ENCODE measurements at places on chromosomes 7 and 10. TPM values are rescaled to one million over a fixed set of nuclear protein-coding genes. Genes with fewer than 3 reads are reported as not detected.
A peak's percentile ranks its signal among the peaks of the same experiment; 100 is the strongest.

DNA sequence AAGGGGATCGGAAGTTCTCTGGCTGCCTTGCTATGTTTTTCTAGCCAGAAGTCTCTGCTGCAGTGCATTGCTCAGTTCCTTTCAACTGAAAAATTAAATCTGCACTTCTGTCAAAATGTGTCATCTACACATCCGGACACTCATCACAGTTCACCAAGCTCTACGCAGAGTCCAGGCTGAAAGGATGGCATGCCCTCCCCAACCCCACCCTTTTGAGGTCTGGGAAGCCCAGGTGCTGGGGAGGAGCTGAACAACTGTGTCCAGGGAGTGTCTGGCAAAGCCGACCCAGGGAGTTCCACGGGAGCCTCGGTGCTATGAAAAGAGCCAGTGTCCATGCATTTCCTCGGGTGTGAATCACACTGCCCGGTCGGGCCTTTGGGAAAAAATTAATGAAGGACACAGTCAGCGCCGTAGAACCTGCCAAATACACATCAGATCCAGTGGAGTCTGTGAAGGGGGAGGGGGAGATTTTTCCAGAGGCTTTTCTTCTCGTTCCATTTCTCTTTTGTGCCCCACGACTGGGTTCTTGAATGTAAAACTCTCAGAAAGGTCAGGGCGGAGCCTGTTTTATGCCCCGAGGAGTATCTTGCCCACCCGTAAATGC is 757 bp upstream of the PALS2 start:
- H3K4me1 ChIP-seq = no peaks in the 10 kb centered on the region
- peak overlapping the region; percentile 88 for H3K4me3 ChIP-seq
- H3K36me3 ChIP-seq = no peaks in the 10 kb centered on the region
- no peaks in the 10 kb centered on the region for H3K27me3 ChIP-seq

GRCh38 chr10:92432596-92432995 is 141.3 kb downstream of the IDE start:
- H3K27ac ChIP-seq = no peak overlapping the region
- H3K4me1 ChIP-seq = no peaks in the 10 kb centered on the region
- H3K27me3 ChIP-seq = no peaks in the 10 kb centered on the region

DNA sequence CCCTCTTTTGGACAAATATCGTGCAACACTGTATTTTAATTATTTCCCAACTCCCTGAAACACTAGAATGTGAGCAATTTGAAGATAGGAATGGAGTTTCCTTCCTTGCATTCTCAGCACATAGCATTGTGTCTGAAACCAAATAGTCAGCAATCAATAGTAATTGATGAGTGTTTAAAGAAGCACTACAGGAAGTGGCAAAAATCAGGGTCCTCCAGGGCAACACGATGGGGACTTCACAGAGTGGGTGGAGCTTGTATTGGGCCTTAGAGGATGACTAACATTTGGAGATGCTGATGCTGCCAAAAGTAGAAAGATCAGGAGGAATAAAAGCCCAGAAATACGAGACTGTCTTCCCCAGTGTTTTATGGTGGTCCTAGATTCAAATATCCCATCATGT is 94.9 kb downstream of the NPSR1 start:
- no peaks in the 10 kb centered on the region for H3K4me1 ChIP-seq
- no peak overlapping the region for H3K4me3 ChIP-seq
- H3K27ac ChIP-seq = no peak overlapping the region
- no peak for DNase-seq

DNA sequence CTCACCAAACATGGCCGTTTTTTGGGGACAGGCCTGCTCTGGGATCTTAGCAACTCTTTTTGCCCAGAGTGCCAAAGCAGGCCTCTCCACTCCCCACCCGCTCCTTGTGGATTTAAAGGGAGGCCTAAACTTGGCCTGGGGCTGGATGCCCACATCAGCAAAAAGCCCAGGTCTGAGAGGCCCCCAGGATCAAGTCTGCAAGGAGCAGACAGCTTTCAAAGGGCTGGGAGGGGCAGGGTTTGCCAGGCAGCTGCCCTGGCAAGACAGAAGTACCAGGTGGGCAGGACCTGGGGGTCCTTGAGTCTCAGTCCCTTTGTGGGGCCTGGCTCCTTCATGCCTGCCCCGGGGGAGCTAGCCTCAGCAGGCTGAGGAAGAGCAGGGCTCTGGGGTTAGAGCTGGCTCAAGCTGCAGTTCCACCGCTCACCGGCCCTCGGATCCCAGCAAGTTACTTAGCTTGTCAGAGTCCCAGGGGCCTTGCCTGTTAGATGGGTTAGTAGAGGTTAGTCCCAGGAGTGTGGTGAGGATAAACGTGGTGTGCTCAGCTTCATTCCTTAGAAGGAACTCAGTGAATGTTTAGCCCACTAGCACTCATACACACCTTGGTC is 56.2 kb downstream of the ARHGAP22 start:
- H3K27me3 ChIP-seq = no peaks in the 10 kb centered on the region
- no peak for DNase-seq
- H3K36me3 ChIP-seq = no peaks in the 10 kb centered on the region
- no peaks in the 10 kb centered on the region for H3K4me1 ChIP-seq
- no peak overlapping the region for H3K27ac ChIP-seq

The MACC1 gene
- total RNA-seq = 0.31 TPM

The FAM131B gene
- 0.29 TPM for total RNA-seq

All from right lobe of liver (tissue), 6 donors.